ENCODE measurements at places on chromosomes 12 and 14.
A peak's percentile ranks its signal among the peaks of the same experiment; 100 is the strongest.

DNA sequence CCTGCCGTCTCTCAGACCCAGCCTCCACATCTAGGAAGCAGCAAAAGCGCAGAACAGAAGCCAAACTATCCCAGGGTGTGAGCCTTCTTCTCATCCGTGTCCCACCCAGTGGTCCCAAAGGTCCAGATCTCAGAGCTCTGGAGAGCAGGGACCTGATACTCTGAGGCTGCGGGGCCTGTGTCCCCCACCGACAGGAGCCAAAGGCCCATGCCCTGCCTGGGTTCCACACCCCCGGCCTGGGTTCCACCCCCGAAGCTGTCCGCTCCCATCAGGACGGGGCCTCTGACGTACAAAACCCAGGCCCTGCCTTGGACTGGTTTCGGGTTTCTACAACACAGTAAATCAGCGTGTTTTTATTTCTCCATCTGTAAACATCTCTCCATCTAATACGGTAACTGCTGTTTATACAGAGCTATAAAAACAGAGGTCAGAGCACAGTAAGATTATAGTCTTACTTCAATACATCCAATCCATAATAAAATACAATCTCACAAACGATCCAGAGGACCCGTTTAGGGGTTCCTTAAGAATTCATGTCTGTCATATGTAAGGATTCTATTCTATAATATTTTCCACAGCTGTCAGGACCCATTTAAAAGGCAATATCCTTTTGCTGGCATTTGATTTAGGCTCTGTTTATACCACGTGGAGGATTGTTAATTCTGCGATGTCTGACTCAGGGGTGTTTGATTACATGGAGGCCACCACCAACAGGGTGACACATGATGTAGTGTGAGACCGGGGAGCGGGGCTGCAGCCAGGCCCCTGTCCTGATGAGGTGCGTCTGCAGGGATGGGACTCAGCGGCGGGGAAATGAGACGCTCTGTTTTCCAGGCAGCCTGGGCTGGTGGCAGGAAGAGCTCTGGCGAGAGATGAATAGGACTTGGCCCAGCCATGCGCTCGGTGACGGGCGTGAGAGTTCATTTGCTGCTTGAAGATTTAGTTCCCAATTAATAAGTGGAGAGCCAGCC, 110.3 kb downstream of the DICER1 start:
- DNase-seq, result no peak

DNA sequence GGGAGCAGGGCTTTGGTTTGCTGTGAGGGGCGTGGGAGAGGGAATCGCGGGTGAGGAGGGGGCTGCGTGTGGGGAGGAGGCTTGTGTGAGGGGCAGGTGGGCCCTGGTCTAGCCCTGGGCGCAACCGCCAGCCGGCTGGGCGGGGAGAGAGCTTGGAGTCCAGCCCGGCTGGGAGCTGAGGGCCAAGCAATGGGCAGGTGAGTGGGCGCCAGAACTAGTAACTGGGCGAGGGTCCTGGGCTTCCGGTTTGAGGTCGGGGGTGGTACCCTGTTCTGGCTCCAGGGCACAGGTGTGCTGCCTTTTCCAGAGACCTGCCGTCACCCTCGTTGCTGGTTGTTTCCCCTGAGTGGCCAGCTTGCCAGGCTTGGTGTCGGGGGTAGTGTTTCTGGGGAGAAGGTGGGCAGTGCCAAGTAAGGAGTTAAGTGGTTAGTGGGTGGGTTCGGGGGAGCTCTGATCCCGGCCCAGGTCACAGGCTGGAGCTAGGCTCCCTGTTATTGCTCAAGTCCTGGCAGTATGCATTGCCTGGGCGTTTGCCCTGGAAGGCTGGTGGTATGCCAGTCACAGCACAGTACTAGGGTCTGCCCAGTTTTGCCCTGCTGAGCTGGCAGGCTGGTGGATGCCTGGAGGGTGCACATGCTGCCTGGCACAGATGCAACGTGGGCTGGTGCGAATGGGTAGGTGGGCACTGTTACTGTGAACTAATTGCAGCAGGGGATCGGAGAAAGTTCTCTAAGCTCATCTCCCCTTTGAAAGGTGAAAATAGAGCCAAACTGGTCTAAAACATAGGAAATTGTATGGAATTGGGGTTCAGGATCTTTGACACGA, 683 bp downstream of the CIPC start:
- peak; percentile 4 for DNase-seq

- DNase-seq, result no peak
Measured at GRCh38 chr14:23060536-23061260, 3.4 kb upstream of the CDH24 start.

DNA sequence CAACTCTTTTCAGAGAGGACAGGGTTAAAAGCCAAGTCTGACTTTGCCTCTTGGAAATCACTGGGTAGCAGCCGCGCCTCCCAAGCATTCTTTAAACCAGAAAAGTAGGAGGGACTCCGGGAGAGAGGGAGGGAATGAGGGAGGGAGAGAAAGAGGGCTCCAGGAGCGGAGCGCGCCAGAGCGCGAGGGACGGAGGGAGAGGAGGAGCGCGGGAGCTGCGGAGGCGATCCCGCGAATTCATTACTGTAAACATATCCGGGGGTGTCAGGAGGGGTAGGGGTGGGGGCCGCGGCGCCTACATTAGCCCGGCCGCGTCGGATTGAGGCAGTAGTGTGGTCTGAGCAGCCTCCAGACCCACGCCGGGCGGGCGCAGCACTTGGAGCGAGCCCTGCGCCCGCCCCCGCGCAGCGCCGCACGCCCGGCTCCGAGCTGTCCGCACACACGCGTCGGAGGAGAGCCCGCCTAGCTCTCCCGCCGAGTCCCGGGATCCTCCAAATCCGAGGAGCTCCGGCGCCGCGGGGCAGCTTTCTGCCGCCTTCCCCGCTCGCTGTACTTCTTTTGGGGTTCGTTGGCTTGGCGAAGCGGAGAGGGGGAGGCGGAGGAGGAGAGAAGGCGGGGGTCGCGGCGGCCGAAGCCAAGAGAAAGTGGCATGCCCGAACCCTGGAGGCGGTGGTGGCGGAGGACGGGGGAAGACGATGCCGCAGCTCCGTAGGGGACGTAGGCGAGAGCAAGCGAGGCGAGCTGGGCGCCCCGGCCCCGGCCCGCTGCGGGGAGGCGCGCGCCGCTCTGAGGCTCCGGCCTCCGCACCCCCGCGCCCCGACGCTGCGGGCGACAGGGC, 3.3 kb downstream of the FLRT2 start:
- peak; percentile 85 for DNase-seq

DNA sequence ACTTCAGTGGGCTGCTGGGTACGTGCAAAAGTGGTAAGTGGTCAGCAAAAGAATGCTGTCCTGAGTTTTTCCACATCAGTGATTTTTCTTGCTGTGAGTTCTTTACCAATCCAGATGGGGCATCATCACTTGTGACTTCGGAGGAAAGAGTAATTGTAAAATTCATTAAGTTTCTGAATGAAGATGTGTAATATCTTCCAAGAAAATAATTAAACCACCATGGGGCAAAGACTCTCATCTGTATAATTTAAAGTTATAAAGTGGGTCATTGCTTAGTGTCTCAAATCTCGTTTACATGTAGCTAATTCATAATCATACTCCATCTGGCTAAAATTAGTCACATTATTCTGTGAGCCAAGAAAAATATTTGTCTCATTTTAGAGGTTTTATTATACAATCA, 10.8 kb upstream of the MED6 start:
- DNase-seq, result no peak

DNA sequence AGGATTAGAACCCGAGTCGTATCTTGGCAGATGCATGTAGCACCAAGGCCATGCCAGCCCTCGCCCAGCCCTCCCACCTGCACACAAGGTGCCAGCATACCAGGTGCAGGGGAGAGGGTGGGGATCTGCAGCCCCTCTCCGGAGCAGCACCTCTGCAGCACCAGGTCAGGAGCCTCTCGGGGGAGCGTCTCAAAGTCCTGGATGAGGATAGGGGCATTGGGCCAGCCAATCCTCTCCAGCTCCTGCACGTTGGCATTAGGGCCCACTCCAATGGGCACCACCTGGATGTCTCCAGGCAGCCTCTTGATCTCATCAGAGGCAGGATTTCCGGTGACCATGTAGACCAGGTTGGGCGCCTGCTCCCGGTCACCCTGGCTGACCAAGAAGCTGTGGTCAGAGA, 73.2 kb upstream of the ANO2 start:
- DNase-seq, result no peak

- no peak for DNase-seq
Measured at GRCh38 chr12:8501720-8502119, 11.6 kb upstream of the CLEC4D start.

DNA sequence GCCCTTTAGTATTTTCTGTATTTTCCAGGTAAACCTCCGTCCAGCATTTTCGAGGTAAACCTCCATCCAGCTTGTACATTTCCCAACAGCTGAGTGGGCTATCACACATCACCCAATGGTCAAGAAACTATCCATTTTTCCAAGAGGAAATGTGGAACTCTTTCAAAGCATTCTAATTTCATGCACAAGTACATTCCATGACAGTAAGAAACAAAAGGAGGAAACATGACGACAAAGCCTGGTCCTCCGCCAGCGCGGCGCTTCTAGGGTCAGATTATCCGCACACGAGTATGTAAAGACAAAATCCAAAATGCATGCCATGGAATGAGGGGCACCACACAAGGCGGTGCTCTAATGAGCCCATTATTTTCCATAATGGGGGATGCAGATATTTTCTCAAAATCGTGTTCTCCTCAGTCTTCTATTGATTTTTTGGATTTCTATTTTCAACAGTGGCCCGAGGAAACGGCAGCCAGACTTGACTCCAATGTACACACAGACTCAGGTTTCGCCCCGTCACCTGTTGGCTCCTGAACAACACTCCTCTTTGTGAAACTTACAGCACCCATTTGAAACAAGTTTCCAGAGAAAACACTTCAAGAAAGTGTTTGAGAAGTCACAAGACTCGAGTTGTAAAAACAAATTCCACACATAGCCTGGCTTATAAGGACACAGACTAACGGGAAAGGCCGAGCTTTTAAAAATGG, 107.4 kb downstream of the PRICKLE1 start:
- no peak for DNase-seq

DNA sequence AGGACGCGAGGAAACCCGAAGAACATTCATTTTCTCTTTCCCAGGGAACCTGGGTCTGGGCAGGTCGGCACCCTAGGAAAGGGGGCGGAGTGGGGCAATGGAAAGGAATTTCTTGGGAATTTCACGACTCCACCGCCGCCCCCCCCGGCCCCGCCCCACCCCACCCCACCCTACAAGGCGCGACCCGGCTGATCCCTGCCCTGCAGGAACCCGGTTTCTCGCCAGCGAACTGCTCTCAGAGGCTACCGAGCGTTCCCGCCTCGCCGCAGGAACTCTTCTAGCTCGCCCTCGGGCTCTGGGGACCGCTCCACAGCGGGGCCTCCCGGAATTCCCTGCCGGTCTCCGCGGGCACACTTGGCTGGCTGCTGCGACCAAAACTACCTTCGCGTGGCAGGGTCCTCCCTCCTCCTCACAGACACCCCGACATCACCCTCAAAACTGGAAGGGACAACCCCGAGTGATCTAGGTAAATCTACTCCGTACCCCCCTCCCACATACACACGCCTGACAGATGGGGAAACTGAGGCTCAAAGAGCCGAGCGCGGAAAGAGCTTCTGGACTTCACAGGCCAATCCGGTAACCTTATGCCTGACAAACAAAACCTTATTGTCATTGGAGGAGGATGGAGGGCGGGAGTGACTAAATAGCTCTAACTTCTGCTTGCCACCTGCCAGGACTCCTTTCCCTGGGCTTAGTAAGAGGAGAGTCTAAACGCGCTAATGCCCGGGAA, 785 bp upstream of the ACTN1 start:
- DNase-seq, result peak; percentile 55

DNA sequence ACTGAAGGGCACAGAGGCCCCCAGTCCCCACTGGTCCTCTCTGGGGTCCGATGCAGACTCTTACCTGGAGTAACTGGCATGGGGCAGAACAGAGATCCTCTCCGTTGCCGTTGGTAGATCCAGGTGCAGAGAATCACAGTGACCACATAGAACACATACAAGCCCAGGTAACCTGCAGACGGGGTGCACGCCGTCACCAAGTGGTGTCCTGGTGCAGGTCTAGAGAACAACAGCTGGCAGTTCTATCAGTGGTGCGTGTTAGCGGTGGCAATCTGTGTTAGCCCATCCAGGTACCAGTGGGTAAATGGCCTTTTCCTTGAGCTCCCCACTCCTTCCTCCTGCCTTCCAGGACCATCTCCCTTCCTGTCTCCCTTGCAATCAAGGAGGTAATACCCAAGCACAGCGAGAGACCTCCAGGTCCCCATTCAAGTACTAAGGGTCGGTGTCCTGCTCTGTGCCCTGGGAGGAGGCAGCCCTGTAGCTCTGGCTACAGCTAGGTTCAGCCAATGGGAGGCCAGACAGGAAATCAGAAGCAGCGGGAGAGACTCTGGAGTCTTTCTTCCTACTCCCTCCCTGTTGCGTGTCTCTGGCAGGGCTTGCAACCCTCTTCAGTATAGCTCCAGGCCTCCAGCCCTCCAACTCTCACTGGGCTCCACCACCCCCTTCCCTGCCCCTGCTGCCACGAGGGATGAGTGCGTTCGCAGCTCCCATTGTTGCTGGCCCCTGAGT, 15.8 kb downstream of the SLC8B1 start:
- DNase-seq, result no peak

GRCh38 chr14:56989359-56989758, 179.1 kb upstream of the OTX2 start:
- DNase-seq, result no peak

- no peak for DNase-seq
Measured at GRCh38 chr12:83128540-83128939, 441.8 kb downstream of the TMTC2 start.

DNA sequence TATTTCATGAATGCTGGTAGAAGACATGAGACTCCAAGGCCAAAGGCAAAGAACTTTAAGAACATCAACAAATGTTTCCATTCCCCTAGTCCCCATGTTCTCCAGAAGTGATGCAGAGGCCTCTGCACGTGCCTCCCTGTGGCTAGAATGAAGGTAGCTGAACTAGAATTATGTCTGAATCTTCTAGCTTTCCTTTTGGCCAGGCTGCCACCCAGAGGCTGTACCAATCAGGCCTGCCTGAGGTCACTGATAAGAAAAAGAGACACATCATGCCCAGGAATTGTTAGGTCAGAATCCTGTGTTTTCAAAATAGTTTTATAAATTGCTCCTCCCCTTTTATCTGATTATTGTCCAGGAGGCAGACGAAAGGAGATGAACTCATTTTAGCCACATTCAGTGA, 188.0 kb upstream of the SLC16A7 start:
- DNase-seq, result no peak

GRCh38 chr14:85205875-85206274, 324.1 kb upstream of the FLRT2 start:
- DNase-seq, result no peak

GRCh38 chr14:85439696-85440328, 90.1 kb upstream of the FLRT2 start:
- peak; percentile 28 for DNase-seq

- no peak for DNase-seq
Measured at GRCh38 chr12:41466802-41467201, 278.7 kb downstream of the PDZRN4 start.

- no peak for DNase-seq
Measured at GRCh38 chr12:116528498-116528897, 30.7 kb upstream of the MAP1LC3B2 start.

DNA sequence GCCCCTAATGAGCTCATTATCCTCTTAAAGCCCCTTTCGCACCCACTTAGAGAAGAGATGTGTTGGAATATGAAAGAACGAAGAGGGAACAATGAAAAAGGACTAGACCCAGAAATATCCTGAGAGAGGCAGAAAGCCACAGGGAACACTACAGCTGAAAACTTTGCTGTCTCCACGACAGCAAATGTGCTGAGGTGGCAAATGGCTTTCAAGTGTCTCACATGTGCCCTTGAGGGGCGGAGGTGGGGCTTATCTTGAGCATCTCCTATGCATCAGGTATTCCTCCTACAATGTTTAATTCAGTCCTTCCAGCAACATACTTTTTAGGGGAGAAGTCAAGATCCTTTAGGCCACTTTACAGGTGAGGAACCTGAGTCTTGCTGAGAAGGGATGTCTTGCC, 62.9 kb downstream of the WSCD2 start:
- DNase-seq, result no peak

GRCh38 chr12:93292731-93293566, 84.8 kb upstream of the NUDT4 start:
- peak; percentile 2 for DNase-seq

Measured in RPMI7951 (cell line).